ENCODE measurements at places on chromosomes 1 and 21.
A peak's percentile ranks its signal among the peaks of the same experiment; 100 is the strongest.

GRCh38 chr1:205230982-205231381 lies 3.2 kb downstream of the TMCC2 start:
- DNase-seq = no peak

DNA sequence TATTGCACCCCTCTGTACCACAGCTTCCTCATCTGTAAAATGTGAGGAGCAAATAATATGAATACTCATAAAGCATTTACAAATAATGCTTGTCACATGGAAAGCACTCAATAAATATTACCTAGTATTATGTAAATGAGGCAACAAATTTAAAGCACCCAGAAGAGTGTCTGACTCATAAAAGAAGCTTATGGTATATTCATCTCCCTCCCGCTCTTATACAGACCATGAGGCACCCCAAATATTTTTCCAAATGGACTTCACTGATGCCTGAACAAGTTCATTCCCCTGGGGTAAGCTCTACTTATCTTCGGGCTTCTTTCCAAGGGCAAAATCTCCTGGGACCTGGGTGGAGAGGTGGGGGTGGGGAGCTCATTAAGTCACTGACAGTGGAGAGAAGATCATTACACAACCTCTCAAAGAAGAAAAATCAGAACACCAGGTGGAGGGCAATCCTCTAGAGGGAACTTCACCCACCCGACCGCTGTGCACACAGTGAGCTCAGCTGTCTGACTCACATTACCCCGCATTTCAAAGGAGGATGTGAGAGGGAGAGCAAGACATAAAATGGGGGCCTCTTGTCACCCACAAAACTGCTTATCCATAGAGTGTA lies 166.2 kb downstream of the ASTN1 start:
- DNase-seq = no peak

DNA sequence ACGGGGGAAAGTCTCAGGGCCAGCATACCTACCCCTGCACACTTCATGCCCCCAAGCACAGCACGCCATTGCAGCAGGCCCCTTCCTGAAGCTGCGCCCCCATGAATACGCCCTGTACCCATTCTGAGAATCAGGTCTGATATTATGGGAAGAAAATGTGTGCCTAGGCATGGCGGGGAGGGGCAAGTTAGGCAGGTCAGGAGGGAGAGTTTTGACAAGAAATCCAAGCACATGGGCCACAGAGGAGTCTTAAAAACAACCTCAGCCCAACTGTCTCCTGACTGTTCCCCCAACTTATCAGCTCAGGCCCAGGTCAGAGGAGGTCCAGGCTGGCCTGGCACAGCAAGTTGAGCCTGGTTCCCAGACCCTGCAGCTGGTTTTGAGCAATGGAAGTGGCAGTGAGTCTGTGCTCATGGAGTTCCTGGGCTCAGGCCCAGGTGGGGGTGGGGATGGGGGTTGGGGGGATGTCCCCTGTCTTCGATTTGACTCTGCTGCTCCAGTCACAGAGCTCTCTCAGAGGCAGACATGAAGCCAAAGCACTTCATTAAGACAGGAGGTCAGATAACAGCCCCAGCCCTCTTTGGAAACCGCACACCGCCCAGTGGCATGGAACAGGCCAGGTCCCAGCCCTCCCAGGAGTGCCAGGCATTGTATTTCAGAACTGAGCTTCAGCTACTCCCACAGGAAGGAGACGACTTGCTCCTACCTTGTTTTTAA lies 20.6 kb upstream of the BCAR3 start:
- no peak for DNase-seq

GRCh38 chr1:41365772-41366454 lies 4.7 kb downstream of the FOXO6 start:
- DNase-seq = peak; percentile 38
